ENCODE measurements at places on chromosomes 12 and 14.

GRCh38 chr12:62738105-62738504 lies 196.8 kb downstream of the PPM1H start:
- peak; percentile 6 for DNase-seq

GRCh38 chr14:87407344-87407743 lies 585.6 kb downstream of the GALC start:
- DNase-seq, result no peak

GRCh38 chr12:102609996-102610395 lies 129.6 kb upstream of the IGF1 start:
- DNase-seq, result no peak

DNA sequence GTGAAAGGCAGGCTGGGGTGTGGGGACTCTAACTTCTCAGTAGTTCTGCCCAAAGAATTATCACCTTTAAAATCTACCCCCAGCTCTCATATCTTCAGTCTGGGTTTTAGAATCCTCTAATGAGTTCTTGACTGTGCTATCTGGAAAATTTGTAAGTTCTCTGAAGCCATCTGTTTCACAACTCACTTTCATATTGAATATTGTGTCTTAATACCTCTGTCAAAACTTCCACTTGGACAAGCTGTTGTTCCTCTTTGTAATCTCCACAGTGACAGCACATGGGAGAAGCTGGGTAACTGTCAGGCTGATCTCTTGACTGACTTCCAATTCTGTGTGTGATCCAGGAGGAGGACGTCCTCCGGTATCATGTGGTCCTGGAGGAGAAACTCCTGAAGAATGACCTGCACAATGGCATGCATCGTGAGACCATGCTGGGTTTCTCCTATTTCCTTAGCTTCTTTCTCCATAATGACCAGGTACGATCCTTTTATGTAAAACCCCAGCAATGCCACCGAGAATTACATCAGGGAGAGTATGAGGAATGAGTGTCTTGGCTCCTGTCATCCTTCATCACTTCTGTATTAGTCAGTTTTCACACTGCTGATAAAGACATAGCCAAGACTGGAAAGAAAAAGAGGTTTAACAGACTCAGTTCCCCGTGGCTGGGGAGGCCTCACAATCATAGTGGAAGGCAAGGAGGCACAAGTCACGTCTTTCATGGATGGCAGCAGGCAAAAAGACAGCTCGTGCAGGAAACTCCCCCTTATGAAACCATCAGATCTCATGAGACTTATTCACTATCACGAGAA lies 111.9 kb downstream of the STAB2 start:
- peak; percentile 9 for DNase-seq

DNA sequence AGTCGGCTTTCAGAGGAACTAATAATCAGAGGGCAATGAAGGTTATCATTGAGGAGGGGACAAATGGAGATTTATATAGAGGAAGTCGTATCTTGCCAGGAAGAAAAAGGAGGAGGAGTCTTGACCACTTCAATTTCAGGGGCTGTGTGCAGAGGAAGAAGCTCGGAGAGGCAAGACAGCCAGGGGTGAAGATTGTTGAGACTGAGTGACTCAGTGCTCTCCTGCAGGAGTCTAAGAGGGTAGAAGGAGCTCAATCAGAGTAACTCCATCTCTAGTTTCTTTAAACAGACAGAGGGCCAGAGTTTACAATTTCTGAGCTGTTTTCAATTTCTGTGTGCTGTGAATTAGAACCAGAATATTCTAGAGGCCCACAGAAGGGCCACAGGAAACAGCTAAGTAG lies 439.3 kb upstream of the PRICKLE1 start:
- no peak for DNase-seq

GRCh38 chr14:52977798-52978197 lies 26.9 kb upstream of the FERMT2 start:
- DNase-seq, result no peak

DNA sequence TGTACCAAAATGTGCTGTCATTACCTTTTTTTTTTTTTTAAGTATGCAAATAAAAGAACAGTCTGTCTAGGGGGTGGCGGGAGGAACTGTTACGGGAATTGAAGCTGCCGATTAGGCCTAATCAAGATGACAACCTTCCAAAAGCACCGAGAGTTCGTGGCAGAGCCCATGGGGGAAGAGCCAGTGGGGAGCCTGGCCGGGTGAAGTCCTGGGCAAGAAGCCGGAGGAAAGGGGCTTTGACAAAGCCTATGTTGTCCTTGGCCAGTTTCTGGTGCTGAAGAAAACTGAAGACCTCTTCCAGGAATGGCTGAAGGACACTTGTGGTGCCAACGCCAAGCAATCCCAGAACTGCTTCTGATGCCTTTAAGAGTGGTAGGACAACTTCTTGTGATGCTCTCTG lies 42.6 kb downstream of the ACTN1 start:
- DNase-seq, result no peak

- DNase-seq, result no peak
Measured at GRCh38 chr14:33834466-33835260, 116.2 kb downstream of the EGLN3 start.

DNA sequence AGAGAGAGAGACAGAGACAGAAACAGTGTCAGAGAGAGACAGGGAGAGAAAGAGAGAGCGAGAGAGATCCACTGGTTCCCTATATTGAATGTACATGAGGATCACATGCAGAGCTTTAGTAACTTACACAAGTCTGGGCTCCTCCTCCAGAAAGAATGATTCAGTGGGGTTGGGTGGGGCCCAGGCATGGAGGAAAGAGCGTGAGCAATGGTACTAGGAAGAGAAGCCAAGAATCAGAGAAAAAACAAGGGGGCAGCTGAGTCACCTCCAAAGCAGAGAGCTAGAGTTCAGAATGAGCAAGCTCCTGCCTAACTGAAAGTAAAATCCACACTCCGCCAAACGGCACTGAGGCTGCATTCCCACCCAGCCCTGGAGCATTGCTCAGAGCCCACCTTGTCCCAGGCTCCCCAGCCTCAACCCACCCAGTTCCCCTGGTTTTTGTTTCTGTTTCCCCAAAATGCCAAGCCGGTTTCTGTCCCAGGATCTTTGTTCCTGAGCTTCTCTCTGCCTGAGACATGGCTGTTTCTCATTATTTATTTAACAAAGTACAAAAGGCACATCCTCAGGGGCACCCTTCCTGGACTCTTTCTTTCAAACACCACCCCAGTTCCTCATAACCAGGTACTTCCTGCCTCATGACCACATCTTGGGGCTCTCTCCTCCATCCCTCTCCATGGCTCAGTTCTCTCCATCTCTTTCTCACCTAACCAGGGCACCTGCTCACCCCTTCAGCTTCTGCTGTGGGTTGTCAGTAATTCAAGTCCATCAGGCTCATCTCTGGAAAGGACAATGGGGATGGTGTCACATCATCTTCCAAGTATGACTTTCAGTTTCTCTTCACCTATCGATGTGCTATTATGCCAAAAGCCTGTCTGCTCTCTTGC lies 670.3 kb upstream of the TBX3 start:
- DNase-seq, result peak; percentile 99

GRCh38 chr12:101097829-101098580 lies 112.0 kb downstream of the SLC5A8 start:
- DNase-seq, result no peak

GRCh38 chr12:92745856-92746550 lies 43.2 kb downstream of the PLEKHG7 start:
- DNase-seq, result peak; percentile 95

- DNase-seq, result no peak
Measured at GRCh38 chr14:64778104-64778754, 74.0 kb downstream of the PLEKHG3 start.

DNA sequence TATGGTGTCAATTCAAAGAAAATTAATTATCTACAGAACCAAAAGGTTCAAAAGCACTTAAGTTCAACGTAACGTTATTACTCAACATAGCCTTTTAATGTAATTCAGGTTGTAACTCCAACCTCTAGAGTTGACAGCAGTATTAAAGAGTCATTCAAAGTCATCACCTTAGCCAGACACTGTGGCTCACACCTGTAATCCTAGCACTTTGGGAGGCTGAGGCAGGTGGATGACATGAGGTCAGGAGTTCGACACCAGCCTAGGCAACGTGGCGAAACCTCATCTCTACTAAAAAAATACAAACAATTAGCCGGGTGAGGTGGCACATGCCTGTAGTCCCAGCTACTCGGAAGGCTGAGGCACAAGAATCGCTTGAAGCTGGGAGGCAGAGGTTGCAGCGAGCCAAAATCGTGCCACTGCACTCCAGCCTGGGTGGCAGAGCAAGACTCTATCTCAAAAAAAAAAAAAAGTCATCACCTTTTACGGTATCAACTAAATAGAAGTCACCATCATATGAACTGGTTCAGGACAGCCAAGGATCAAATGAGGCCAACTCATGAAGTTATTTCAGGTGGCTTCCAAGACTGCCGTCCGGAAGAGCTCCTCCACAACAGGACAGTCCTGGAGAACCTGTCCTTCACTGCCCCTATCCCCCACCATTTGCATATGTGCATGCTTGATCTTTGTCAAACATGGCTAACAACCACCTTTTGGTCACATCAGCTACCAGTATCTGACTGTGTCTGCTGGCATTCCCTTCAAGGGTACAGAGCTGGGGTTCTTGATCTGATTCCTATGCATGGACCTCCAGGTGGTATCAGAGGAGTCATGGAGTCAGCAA lies 4.2 kb downstream of the PPTC7 start:
- peak; percentile 81 for DNase-seq

- DNase-seq, result no peak
Measured at GRCh38 chr12:72075891-72076557, 137.4 kb downstream of the TPH2 start.

GRCh38 chr14:78508023-78508422 lies 337.9 kb downstream of the NRXN3 start:
- no peak for DNase-seq

- no peak for DNase-seq
Measured at GRCh38 chr14:95477411-95478269, 38.8 kb downstream of the SYNE3 start.

DNA sequence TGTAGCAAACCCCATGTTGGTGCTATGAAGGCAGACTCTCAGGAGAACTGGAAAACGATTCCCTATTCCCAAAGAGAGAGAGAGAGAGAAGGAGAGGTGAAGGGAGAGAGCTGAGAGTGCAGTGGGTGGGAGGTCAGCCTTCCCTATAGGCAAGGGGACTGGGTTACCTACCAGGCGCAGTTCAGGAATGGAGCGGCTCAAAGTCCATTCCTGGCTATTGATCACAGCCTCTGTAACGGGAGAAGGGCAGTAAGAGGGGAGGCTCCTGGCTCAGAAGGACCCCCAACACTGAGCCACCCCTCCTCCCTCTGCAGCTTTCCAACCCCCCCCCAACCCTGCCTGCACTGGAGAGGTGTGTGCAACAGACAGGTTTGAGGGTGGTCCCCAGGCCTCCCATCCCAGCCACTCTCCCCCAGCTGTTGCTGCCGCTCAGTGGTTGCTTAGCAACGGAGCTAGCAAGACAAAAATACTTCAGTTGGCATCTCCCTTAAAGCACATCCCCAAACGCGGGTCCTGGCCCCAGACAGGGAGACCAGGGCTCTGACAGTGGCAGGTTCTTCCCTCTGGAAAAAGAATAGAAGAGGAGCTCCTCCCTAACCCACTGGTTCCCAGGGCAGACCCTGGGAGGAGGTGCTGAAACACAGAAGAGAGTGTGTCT lies 3.2 kb downstream of the AGAP2 start:
- no peak for DNase-seq

GRCh38 chr12:108671110-108671509 lies 37.4 kb upstream of the SELPLG start:
- DNase-seq, result no peak

DNA sequence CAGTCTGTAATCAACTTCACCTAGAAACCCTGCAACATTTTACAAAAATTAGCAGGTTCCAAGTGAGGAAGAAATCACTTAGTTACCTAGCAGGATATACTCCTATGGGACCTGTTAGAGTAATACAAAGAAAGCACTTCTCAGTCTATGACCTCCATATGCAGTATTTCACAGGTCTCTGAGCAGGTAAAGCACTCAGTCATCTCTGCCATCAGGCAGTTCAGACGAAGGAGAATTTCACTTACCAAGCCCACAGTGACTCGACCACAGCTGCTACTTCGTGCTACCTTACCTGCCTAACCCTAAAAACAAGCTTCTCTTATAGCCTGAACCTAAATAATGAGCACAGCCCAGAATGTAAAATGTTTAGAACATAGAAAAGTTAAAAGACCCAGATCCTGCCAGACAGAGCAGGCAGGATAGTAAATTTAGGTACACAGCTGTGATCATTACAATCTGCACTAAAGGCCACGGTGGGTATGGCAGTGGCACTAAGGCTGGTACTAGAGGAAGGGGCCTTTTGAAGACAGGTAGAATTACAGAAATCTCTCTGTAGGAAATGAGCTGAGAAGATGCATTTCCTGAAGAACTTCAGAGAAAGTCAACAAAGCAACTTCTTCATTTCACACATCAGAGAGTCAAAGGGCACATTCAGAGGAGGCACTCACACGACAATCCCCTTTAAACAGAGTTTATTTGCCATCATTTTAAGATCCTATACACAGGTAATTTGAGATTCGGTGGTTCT lies 35.7 kb downstream of the DCAF5 start:
- DNase-seq, result no peak

GRCh38 chr12:40300490-40300889 lies 75.7 kb downstream of the LRRK2 start:
- DNase-seq, result peak; percentile 76

GRCh38 chr14:31926652-31927347 lies 150.3 kb upstream of the ARHGAP5 start:
- DNase-seq, result no peak

GRCh38 chr14:23324455-23324846 lies 3.2 kb downstream of the PABPN1 start:
- no peak for DNase-seq

DNA sequence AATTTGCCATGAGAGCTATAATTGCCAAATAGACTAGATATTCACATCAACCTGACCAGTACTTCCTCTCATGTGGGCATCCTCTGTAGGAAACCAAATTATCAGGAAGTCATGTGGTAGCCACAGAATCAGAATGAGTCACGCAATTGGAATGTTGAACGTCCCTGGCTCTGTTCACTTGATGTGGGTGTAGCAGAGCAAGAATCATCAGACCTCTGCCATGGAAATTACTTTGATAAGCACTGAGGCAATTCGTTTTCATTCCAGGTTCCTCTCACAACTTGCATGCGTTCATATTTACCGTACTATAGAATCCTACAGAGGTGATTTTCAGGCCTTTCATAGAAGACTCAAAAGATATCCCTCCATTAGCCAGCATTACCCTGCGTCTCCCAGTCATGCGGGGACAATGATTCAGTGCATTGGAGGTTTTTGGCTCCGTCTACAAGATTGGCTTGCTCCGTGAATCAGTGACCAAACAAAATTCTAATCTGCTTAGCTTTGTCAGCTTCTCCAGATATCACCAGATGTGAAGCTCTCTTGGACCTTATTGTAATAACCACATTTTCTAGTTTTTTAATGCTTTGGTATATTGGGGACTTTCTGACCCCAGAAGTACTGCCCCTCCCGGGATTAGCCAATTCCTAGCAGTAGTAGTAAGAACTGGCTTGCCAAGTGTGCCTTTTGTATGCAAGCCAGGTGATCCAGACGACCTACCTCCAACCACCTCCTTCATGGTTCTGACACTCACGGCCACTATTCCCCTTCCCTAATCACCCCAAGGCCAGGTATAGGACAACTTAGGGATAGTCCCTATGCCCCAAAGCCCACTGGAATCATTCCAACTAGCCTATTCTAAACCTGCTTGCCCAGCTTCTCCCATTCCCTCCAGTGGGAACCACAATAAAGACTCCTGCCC lies 133.4 kb downstream of the KICS2 start:
- DNase-seq, result peak; percentile 95

All from epithelial cell of esophagus (primary cell).